ENCODE measurements at places on chromosomes 6 and 20.

DNA sequence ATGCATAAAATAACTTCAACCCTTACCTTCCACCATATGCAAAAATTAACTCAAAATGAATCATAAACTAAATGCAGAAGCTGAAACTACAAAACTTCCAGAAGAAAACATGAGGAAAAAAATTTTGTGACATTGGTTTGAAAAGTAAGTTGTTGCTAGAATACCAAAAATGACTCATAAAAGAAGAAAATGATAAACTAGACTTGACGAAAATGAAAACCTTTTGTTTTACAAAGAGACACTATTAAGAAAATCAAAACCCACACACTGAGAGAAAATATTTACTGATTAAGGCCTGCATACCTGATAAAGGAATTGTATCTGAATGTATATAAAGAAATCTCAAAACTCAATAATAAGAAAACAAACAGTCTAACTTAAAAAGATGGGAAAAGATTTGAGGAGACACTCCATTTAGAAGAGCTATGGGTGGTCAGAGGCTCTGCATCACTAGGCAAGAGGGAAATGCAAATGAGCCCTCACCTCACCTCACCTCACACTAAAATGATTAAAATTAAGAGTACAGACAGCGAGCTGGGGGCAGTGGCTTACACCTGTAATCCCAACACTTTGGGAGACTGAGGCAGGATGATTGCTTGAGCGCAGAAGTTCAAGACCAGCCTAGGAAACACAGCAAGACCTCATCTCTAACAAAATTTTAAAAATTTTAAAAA, 97.6 kb upstream of the CST7 start:
- no peak for DNase-seq

GRCh38 chr20:15814911-15815310, 758.3 kb downstream of the KIF16B start:
- no peak for DNase-seq

DNA sequence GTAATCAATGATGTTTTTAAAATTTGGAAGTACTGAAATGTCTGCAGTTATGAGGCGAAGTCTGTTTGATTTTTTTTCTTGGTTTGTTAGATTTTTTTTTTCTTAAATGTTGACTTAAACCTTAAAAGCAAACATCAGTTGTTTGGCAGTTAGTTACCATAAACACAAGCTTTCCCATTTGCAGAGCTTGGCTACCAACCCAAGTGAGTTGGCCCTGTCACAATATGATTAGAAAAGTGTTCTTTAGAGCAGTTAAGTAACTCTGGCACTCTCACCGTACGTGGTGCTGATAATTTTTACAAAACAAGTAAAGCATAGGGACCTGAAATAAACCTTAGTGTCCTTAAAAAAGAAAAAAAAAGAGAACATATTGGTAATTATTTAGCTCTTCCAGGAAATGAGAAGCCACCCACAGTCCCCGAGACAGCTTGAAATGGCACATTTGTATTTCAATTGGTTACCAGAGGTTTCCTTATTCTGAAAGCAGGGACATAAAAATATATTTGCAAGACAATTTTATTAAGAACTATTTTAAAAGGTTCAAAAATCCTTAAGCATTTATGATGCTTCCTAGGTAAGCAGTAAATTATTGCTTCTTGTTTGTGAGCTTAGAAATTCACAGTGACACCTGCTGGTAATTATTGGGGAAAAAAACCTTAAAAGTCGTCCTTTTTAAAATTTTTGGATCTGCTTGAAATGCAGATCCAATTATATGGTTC, 3.9 kb downstream of the HEY2 start:
- DNase-seq: peak; percentile 37

- no peak for DNase-seq
These were observed 29.7 kb downstream of the RPP40 start for GRCh38 chr6:4973982-4974745.

DNA sequence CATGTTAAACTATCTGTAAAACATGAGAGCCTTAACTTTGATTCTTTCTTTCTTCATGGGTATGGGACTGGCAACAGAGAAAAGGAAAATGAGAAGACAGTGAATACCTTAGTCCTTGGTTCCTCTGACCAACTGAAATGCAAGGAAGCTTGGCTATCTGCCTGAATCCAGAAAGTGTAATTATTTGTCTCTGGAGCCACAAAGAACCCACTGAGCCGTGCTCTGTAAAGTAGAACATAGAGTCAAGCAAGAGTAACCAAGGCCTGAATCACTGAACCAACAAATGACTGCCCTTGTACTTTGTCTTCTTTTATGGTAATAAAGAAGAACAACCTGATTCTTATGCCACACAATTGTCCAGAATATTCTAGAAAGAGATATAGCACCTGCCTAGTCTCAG, 27.6 kb downstream of the PKHD1 start:
- no peak for DNase-seq

DNA sequence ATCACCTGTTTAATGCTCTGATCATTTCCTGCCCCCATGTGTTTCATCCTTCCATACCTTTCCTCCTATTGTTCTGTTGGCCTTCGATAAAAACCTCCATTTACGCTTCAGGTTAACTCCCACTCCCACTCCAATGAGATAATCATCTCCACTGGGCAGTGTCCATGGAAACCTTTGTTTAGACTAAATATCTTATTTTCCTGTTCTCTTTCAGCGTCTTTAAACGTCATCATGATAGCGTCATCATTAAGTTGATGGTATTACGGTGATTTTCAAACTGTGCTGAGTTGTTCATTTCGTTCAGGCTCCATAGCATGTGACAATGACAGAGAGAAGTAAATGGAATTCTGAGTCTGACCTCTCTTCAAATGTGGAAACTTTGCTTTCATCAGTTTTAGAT, 970.5 kb upstream of the SLC35B3 start:
- no peak for DNase-seq

GRCh38 chr20:61538183-61538942, 286.3 kb downstream of the CDH4 start:
- no peak for DNase-seq

DNA sequence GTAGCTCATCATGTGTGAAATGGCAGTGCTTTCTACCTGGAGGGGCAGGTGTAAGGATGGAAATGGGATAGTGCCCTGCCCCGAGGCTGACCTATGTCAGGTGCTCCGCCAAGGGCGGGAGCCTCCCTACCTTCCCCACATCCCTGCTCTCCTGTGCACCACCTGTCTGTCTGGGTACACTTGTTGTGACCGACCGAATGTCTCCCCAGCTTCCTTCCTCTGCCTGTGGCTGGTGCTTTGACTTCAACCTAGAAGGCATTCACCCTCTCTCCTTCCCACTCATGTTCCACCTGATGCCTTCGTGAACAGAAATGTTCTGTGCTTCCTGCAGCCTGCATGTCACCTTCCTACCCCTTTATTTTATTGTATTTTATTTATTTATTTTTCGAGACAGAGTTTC, 114.8 kb downstream of the SCML4 start:
- no peak for DNase-seq

DNA sequence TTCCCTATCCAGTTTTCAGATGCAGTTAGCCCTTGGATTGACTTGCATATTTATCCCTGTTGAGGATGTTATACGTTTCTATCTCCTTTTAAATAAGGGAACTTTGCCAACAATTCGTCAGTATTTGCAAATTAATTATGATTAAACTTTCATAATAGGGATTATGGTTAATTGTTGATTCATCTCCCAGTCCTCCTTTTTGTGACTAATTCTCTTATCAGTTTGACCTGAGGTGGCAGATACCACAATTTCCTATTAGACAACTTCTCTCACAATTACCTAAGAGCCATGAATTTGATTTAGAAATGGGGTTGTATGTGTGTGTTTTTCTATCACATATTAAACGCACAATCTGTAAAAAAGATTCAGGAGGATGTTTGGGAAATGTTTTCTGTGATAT, 172.9 kb downstream of the LAMA2 start:
- no peak for DNase-seq

DNA sequence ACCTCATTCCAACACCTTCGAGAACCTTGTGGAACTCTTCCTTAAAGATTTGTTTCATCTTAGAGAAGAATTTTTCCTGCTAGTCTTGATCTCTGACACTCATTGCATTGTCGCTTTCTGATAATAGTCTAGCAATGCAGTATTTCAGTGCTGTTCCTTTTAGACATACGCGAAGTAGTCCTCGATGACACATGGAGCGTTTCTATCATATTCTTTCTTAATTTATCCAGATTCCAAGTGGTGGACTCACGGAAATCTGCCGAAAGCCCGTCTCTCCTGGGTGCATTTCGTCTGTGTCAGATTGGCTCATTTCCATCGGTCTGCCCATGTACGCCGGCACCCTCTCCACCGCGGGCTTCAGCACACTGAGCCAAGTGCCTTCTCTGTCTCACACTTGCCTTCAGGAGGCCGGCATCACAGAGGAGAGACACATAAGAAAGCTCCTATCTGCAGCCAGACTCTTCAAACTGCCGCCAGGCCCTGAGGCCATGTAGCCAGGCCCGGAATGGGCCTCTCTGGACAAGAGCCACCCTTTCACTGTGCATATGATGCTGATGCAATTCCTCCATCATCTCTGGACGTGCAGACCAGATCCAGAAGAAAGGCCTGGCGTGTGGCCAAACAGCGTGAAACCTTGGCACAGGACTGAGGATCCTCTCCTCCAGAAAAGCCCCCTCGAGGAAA, 198.6 kb upstream of the UST start:
- no peak for DNase-seq

GRCh38 chr6:11174242-11174611, 58.2 kb downstream of the NEDD9 start:
- no peak for DNase-seq

DNA sequence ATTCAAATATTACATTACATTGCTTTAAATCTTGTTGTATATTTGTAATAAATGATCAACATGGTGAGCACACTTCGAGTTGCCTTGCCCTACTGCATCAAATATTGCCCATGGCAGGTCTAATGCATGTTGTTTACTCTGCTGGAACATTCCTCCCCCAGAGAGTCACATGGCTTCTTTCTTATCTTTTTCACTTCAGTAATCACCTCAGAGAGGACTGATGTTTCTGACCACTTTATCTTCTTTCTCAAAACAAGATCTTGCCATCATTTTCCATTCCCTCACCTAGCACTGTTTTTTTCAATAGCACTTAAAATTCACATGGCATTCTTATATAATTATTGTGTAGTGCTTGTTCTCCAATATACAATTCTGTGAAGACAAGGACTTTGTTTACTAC, 243.5 kb upstream of the THEMIS start:
- DNase-seq: no peak

GRCh38 chr20:46990017-46990595, 95.5 kb downstream of the EYA2 start:
- DNase-seq: no peak

GRCh38 chr6:54076159-54076789, 35.0 kb upstream of the MLIP start:
- no peak for DNase-seq

DNA sequence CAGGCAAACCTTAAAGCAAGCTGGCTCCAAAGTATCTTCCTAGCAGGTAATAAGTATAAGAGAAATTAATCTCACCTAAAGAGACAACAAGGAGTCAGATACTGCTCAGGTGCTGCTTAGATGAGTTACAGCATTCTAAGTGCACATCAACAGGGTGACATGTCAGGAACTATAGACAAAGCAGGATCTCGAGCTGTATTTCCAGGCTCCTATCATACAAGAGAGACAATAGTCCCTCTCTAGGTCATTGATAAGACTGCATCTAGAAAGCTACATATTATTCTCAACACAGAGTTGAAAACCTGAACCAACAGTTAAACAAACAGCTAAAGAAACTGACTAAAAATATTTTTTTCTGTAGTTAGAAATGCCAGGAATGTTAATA, 3.9 kb downstream of the PTPRK start:
- peak; percentile 53 for DNase-seq

- peak; percentile 75 for DNase-seq
These were observed 10.2 kb downstream of the WFDC3 start for GRCh38 chr20:45781391-45781931.

GRCh38 chr6:41013466-41014153, 25.4 kb downstream of the UNC5CL start:
- DNase-seq: no peak

DNA sequence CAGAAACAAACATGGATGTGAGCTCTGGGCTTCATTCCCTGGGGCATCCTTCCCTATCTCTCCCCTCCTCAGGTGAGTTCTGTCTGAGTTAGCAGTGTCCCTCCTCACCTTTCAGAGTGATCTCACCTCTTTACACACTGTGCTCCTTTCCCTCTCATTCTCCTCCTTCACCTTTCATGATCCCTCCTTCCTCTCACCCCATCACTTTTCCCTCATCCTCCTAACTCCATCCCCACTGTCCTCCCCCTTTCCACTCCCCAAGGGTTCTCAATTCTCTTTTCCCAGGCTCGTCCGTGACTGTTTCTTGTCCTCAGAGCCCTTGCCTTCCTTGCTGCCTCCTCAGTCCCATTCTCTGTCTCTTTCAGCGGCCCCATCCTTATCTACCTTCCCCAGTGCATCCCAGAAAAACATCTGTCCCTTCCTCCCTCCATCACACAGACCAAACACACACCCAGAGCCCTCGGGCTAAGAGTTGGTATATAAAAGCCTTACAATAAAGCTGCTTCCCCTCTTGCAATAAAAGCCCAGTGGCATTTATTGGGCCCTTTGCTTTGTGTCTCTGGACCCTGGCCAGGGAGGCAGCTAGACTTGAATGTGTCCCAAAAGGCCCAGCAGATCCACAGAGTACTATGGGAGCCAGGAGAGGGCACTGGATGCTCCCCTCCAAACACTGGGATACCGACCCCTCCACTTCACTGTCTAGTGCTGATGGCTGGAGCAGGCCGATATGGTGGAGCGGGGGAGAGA, 1.9 kb downstream of the RNF39 start:
- DNase-seq: no peak

- DNase-seq: no peak
These were observed 78.6 kb downstream of the AIG1 start for GRCh38 chr6:143139239-143139784.

- DNase-seq: no peak
These were observed 3.7 kb upstream of the DEK start for GRCh38 chr6:18268066-18268465.

GRCh38 chr6:45222380-45222779, 105.8 kb upstream of the RUNX2 start:
- DNase-seq: no peak

DNA sequence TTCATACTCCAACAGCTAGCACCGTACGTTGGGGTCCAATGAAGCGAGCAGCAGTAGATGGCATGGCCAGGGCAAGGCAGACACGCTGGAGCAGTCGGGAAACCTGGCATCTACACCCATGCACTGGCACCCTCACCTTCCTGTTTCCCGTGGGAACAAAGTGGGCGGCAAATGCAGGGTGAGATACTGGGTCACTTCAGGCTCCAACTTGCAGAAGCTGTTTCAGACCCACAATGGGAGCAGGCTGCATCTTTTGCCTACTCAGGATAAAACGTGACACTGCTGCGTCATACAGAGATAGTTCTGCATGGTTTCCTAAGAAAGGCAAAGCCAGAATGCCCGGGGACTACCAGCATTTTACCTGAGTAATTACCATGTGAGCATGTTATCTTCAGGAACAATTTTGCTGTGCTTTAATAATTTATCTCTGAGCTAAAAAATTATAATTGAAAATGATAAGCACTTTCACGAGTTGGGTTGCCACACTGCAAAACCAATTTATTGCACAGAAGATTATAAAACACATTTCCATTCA, 10.9 kb upstream of the CD93 start:
- DNase-seq: no peak

GRCh38 chr6:75147512-75147911, 58.3 kb downstream of the COL12A1 start:
- DNase-seq: no peak

GRCh38 chr6:14757418-14757817, 488.5 kb upstream of the JARID2 start:
- no peak for DNase-seq

GRCh38 chr6:99592900-99593299, 13.7 kb upstream of the PRDM13 start:
- no peak for DNase-seq
